Right lobe of liver (tissue), 6 donors: ENCODE measurements at places on chromosomes 16 and 17. TPM values are rescaled to one million over a fixed set of nuclear protein-coding genes. Genes with fewer than 3 reads are reported as not detected.

The TMEM235 gene
- total RNA-seq, result not detected

The GLTPD2 gene
- total RNA-seq, result 36.5 TPM

The MNT gene
- 11.4 TPM for total RNA-seq

The VASN gene
- 22.9 TPM for total RNA-seq

- no peak overlapping the region for H3K4me3 ChIP-seq
- no peak overlapping the region for H3K27ac ChIP-seq
- no peak for DNase-seq
These were observed 173.6 kb upstream of the DYNLRB2 start for GRCh38 chr16:80367037-80367658.

GRCh38 chr17:31136319-31136718 lies 41.5 kb downstream of the NF1 start:
- DNase-seq, result no peak
- no peak overlapping the region for H3K4me3 ChIP-seq
- H3K27me3 ChIP-seq, result no peaks in the 10 kb centered on the region
- H3K27ac ChIP-seq, result no peak overlapping the region
- no peaks in the 10 kb centered on the region for H3K36me3 ChIP-seq
- H3K4me1 ChIP-seq, result no peaks in the 10 kb centered on the region

DNA sequence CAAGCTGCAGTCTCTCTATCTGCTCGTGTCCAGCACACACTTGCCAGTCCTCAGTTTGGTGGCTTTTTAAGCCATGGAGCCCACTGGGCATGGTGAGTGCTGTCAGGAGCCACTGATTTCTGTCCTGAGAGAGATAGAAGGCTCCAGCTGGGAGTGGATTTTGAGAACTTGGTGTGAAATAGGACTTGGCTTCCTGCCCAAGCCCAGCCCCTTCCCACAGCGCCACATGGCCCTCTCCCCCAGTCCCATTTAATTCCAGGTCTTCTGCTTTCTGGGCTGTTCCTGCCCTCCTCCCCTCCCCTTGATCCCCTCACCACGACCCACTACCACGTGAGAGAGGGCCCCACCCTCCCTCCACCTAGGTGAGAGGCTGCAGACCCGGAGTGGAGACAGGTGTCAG lies 14.4 kb upstream of the ABCC3 start:
- H3K27me3 ChIP-seq, result no peaks in the 10 kb centered on the region
- no peak for DNase-seq
- H3K27ac ChIP-seq, result no peak overlapping the region

GRCh38 chr16:24652209-24652712 lies 77.2 kb upstream of the TNRC6A start:
- no peaks in the 10 kb centered on the region for H3K36me3 ChIP-seq
- no peaks in the 10 kb centered on the region for H3K4me1 ChIP-seq
- no peak for DNase-seq

GRCh38 chr17:66302761-66303626 lies 581 bp downstream of the PRKCA start:
- peak overlapping the region; percentile 80 for H3K27ac ChIP-seq
- H3K36me3 ChIP-seq, result no peaks in the 10 kb centered on the region
- peak; percentile 84 for DNase-seq
- H3K4me3 ChIP-seq, result peak overlapping the region; percentile 91

GRCh38 chr17:51643702-51644490 lies 383.6 kb downstream of the UTP18 start:
- no peaks in the 10 kb centered on the region for H3K4me1 ChIP-seq
- no peak overlapping the region for H3K4me3 ChIP-seq
- DNase-seq, result no peak
- no peaks in the 10 kb centered on the region for H3K27me3 ChIP-seq
- no peak overlapping the region for H3K27ac ChIP-seq
